ENCODE measurements at places on chromosomes 2 and 18. TPM values are rescaled to one million over a fixed set of nuclear protein-coding genes. Genes with fewer than 3 reads are reported as not detected.

Gene FAP
- 1.5 TPM for total RNA-seq

Gene OTOS
- total RNA-seq, result not detected

Gene AQP12B
- not detected for total RNA-seq

Gene DSG4
- not detected for total RNA-seq

Gene G6PC2
- total RNA-seq, result not detected

Gene TRMT61B
- 12.7 TPM for total RNA-seq

Gene SNED1
- total RNA-seq, result 23.2 TPM
